ENCODE measurements at places on chromosomes 4 and X.

DNA sequence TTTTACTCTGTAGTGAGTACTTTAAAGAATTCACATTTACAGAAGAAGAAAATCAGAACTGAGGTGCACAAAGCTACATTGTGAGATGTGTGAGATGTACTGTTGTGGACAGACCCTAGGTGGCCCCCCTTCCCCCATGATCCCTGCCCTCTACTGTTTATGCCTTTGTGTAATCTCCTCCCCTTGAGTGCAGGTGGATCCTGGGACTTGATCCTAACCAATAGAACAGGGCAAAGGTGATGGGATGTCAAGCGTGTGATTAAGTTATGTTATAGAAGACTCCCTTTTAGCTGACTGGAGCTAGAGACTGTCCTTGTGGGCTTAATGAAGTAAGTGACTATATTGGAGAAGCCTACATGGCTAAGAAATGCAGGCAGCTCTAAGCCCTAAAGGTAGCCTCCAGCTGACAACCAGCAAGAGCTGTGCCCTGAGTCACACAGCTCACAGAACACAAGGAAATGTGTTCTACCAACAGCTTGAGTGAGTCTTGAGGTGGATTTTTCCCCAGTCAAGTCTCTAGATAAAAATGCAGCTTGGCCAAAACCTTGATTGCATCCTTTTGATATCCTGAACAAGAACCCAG, 225.2 kb upstream of the LEF1 start:
- DNase-seq, result no peak

DNA sequence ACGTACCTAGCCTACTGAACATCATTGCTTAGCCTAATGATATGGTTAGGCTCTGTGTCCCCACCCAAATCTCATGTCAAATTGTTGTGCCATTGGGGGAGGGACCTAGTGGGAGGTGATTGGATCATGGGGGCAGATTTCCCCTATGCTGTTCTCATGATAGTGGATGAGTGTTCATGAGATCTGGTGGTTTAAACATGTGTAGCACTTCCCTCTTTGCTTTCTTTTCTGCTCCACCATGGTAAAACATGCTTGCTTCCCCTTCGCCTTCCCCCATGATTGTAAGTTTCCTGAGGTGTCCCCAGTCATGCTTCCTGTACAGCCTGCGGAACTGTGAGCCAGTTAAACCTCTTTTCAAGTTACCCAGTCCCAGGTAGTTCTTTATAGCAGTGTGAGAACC, 102.6 kb downstream of the RAPGEF2 start:
- no peak for DNase-seq

DNA sequence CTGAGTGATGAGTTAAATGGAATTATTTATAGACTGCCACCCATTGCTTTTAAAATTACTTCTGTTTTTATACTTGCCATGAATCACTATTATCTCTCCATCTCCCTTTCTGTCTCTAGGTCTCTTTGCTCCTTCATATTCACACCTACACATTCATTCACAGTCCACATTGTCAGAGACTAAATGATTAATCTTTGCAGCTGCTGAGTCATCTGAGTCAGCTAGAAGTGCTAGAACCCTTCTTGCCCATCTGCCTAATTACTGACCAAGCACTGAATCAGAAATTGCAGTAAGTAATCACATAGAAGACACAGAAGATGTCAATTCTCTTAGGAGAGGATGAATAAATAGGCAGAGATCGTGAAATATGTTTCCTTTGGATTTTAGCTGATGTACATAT, 31.6 kb upstream of the RPS6KA6 start:
- no peak for DNase-seq

DNA sequence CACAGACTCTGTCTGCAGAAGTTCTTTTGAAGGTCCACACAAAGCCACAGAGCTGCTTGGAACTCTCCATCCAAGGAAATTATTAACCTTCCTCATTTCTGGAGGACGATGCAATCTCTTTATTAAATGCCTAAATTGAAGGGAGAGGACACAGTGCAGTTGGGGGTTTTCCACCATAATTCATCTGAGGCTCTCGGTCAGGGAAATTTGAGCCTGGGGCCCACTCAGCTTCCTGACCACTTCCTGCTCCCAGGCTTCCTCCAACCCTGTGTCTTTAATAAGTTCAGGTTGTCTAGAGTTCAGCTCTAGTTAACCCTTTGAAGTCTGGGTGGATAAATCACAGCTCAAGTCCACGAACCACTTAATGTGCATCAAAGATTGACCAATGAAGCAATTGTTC, 58.5 kb downstream of the PRPS1 start:
- no peak for DNase-seq

DNA sequence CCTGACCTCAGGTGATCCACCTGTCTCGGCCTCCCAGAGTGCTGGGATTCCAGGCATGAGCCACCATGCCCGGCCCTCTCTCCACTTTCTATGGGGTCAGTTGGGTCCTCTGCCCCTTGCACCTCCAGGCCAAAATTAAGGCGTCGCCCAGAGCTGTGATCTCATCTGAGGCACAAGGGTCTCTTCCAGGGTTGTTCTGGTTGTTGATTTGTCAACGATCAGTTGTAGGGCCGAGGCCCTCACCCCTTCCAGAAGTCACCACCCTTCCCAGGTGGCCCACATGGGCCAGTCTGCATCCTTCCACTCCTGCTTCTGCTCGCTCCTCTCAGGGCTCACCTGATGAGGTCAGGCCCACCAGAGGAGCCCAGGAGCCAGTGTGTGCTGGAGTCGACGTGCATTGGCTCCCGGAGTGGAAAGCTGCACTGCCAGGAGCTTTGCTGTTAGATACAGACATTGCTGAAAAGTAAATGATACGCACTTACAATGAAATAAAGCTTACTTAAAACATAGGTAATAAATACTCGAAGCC, 14.3 kb upstream of the TMEM271 start:
- no peak for DNase-seq

- no peak for DNase-seq
These were observed 1005.9 kb upstream of the PABPC4L start for GRCh38 chr4:135207531-135207930.

DNA sequence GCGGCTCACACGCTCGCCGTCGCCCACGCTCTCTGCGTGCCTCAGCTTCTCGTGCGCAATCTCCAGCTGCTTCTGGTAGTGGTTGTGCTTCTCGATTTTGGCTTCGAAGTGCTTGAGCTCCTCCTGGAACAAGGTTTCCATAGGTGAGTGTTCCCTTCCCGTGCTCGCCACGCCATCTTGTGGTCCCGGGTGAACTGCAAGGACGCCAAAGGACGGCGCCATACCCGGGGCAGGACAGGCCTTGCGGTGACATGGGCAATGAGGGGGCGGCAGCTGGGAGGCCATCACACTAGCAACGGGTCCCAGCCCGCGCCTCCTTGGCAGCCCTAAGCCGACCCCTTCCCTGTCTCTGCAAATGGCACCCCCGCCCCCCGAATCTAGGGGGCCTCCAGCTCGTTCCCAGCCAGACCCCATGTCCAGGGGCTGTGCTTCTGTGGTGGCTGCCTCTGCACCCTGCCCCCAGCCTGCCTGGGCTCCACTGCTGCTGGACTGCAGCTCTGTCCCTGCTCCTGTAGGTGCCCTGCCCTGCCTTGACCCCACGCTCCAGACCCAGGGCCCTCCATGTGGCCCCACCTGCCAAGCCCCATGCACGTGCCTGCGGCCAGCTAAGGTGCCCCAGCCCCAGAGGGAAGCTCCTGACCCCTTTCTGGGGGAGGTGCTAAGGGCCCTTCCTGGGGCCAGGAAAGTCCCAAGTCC, 17.3 kb downstream of the LRPAP1 start:
- DNase-seq, result no peak

GRCh38 chr4:10203851-10204250, 87.3 kb upstream of the WDR1 start:
- no peak for DNase-seq

DNA sequence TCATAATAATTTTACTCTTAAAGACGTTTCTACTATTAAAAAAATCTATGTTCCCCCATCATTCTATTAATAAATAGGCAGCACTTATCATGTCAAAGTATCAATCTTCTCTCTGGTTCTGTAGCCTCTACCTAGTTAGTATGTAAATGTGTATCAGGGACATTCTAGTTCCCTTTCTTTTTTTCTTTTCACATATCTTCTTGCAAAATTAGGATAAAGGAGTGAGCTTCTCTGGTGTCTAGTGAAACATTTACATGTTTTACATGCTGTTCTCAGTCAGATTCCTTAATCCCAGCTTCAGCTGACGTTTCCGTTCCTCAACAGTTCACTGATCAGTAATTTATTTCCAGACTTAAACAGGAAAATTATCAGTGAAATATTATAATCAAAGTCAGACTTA, 11.8 kb downstream of the PCDH10 start:
- DNase-seq, result no peak

- DNase-seq, result no peak
These were observed 28.2 kb downstream of the ARSJ start for GRCh38 chr4:113951263-113951662.

DNA sequence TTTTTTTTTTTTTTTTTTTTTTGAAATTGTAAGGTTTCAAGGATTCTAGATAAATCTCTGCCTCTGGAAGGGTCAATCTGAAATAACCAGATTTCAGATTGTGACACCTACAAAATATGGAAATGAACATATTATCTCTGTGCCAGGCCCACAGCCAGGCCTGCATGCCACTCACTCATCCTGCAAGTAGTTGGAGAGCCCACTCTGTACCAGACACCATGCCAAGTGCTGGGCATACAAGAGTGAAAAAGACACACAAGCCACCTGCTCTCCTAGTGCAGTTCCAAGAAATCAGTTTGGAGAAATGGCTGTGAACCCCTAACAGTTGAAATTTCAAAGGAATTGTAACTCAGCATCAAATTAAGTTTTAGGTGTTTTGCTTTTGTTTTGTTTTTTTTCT, 145.9 kb upstream of the NOCT start:
- DNase-seq, result no peak

GRCh38 chr4:8913858-8914460, 42.3 kb upstream of the HMX1 start:
- DNase-seq, result no peak

GRCh38 chr4:121936101-121936500, 15.8 kb downstream of the TRPC3 start:
- no peak for DNase-seq

- DNase-seq, result no peak
These were observed 132.1 kb downstream of the DIPK2B start for GRCh38 chrX:45068569-45068968.

DNA sequence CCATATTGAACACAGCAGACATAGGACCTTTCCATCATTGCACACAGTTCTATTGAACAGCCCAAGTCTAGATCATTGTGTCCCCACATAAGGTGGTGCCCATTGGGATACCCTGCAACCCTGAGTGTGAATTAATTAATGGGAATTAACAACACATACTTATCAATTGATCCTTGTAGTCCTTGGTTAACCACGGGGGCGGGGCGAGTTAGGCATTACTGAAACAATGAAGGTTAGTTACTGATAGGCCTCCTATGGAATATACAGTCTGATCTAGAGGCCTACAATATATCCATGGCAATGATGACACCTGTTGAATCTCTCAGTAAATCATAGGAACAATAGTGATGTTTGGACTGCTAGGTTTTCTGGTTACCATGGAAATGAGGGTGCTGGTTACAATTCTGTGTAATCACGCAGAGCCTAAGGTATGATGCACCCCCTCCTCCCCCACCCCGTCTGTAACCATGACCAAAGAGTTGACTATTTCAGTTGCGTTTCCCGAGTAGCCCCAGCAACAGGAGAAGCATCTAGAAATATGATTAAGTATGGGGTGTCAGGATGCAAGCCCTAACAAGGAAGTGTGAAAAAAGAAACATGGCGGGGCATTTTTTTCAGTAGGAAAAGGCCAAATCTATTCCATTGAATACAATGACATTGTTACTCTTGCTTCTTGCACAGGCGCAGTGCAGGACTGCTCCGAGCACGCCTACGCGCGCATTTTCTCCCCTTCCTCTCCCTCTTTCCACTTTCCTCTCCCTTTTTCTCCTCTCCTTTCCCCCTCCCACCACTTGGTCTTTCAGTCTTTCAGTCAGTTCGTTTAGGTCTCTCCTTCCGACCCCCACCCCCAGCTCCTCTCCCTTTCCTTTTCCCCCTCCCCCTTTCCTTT, 677 bp upstream of the NONO start:
- DNase-seq, result peak; percentile 64

- DNase-seq, result no peak
These were observed 21.9 kb downstream of the APOO start for GRCh38 chrX:23885803-23886202.

DNA sequence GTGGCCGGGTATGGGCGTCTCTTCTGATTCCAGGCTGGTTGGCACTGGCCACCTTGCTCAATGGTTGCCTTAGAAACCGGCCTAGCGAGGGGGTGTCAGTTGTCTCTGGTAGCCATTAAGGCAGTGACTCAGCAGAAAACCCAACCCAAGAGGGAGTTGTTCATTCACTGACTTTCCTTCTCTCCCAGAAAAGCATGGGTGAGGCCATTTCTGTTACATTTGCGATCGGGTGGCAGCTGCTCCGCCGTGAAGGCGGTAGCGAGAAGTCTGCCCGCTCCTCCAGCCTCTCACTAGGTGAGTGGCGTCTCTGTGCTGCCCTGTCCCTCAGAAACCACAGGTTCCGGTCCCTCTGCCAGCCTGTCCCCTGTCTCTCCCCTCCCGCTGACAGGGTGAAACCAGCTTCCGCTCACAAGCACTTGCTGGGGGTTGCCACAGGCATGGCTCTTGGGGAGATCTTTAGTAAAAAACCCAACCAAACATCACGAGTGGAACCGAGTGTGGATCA, 17.4 kb downstream of the IRAK1 start:
- peak; percentile 52 for DNase-seq

DNA sequence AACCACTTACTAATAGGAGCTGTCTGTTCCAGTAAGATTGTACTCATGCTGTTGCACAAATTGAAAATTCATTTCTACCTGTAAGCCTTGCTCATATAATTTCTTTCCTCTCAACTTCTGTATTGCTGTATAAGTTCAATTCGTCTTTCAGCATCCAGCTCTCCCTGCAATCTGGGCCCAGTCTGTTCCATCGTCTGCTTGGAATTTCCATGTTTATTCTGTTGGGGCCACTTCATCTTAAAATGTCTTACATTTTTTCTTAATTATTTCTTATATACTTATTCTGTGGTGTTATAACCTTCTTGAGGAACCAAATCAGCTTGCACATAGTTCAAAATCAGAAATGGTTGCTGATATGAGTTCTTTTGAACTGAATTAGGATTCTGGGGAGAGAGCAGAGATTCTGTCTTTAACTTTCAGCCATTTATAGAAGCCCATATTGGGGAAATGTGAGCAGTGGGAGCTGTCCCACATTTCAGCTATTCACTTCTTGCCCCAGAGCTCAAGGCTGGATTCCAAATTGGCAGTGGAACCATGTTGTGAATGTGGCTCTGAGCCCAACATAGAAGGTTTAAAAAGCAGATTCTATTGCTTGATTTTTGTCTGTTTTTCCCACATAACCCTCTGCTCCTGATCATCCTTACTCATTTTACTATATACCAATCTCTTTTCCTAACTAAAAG, 291.9 kb downstream of the BMPR1B start:
- no peak for DNase-seq

DNA sequence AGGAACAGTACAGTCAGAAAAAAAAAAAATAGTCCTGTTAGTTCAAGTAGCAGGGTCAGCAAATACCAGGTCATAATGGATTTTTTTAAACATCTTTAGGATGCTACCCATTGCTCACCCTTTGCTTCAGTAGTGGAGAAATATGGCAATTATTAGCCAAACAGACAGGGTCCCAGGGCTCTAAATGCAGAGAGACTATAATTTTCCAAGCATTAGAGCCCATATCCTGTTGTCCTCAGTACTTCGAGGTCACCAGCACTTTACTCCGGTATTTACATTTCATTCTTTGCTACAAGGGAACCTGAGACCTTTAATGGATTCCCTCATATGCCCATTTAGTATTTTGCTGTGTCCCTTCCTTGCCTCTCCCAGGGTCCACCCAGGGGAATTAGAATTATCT, 1562.9 kb upstream of the TENM3 start:
- no peak for DNase-seq

Measured in activated naive CD4-positive, alpha-beta T cell treated with Interleukin-2 at 50 U/mL for 16 hours (primary cell).